Fibroblast of skin of left biceps (primary cell): ENCODE measurements at places on chromosomes 5 and 9.

DNA sequence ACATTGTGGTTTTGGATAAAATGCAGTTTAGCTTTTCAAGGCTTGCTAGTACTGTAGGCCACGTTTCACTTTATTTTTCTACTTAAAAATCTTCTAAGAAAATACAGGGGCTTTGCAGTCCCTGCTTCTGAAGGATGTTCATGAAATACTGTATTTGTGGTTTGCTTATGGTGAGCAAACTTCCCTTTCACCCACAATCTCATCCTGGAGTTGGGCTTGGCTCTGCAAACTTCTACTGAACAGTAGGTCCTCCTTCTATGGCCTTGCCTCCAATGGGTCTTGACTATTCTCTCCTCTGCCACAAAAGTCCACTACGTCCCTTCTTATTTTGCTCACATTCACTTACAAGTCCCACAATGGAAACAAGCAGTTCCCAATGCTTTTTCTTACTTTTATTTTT, 502.7 kb upstream of the KLF4 start:
- no peak for DNase-seq

GRCh38 chr5:58544195-58544594, 38.7 kb upstream of the RAB3C start:
- no peak for DNase-seq

DNA sequence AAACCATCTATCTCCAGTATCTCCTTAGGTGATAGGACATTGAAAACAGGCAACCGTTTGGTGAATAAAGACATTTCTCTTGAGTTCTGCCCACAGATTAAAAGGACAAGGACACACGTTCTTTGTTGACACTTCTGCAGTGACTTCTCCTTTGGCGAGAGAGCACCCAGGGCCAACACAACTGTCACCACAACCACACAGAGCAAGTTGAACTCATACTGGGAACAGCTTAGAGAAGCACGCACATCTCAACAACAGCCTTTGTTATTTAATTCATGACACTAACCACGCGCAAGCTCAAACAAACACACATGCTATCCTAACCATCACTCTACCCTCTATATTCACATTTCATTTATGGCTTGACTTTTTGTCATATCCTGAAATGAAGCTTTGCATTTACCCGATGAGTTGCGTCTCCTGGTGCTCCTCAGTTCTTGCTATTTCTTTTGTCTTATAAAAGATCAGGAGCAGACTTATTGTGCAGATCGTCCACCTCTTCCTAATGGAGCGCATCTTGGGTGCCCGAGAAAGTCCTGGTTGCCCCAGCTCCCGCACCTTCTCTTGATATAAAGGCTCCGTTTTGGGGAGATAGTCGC, 543 bp downstream of the ST8SIA4 start:
- DNase-seq = no peak

DNA sequence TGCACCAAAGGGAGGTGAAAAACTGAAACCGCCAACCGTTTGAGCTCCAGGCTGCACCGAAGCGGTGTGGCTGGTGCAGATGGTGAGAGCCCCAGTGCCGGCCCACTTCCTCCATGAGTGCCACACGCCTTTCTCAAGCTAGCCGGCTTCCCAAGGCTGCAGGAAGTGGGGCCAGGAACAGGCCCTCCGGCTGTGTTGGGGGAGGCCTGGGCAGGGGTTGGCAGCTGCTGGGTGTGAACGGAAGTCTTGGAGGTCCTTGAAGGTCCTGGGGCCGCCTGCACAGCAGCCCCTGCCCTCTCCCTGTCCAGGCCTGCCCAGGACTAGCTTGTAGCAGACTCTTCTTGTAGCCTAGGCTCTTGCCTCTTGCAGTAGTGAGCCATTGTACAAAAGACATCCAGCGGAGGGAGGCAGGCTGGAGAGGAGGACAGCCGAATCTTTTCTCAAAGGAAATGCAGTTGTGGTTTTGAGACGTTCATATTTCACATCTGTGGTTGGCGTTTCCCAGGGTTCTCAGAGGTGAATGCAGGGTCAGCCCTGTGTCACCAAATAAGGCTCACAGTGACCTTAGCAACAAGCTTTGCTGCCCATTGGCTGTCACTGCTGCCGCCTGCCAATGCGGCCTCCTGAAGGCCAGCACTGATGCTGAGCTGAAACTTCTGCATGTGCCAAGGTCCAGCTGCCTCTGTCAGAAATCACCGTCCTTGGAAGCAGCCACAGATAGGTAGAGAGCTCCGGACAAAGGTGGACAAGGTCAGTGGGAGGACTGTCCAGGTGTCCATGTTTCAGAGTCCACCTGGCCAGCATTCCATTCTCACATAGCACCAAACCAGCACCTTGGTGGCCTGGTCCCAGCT, 23.9 kb downstream of the IRF1 start:
- no peak for DNase-seq

- DNase-seq = no peak
Observed at GRCh38 chr9:93131599-93132286, 2.3 kb downstream of the NINJ1 start.

DNA sequence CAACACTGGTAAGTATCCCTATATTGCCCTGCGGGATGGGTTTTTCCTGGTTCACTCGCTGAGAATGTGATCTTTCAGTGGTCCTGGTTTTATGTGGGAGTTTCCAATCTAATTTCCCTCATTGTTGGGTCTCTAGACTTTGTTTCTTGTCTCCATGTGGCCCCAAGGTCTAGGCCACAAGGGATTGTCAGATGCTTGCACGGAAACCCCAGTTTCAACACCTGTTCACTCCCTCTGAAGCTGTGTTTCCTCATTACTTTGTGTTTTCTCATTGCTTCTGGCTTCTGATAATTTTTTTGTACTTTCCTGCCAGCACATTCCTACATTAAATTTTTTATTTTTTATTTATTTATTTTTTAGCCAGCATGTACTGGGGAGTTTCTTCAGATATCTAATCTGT, 191.5 kb downstream of the TTLL11 start:
- no peak for DNase-seq

- DNase-seq = no peak
Observed at GRCh38 chr5:179377421-179378115, 32.3 kb upstream of the ADAMTS2 start.

DNA sequence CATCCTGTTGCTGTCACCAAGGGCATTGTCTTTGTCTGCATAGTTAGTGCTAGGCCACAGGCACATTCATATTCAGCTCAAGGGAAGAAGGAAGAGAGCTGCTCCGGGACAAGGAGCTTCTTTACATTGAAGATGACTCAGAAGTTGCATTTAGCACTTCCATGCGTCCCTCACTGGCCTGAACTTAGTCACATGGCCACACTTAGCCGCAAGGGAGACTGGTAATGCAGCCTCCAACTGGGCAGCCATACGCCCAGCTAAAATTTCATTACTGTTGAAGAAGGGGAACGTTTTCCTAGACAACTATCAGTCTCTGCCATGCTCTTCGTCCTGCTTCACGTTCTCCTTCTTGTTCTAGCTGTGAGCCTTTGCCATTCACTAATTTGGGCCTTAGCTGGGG, 20.0 kb downstream of the ACTL7B start:
- DNase-seq = no peak

- no peak for DNase-seq
Observed at GRCh38 chr5:39238366-39239105, 19.2 kb upstream of the FYB1 start.

DNA sequence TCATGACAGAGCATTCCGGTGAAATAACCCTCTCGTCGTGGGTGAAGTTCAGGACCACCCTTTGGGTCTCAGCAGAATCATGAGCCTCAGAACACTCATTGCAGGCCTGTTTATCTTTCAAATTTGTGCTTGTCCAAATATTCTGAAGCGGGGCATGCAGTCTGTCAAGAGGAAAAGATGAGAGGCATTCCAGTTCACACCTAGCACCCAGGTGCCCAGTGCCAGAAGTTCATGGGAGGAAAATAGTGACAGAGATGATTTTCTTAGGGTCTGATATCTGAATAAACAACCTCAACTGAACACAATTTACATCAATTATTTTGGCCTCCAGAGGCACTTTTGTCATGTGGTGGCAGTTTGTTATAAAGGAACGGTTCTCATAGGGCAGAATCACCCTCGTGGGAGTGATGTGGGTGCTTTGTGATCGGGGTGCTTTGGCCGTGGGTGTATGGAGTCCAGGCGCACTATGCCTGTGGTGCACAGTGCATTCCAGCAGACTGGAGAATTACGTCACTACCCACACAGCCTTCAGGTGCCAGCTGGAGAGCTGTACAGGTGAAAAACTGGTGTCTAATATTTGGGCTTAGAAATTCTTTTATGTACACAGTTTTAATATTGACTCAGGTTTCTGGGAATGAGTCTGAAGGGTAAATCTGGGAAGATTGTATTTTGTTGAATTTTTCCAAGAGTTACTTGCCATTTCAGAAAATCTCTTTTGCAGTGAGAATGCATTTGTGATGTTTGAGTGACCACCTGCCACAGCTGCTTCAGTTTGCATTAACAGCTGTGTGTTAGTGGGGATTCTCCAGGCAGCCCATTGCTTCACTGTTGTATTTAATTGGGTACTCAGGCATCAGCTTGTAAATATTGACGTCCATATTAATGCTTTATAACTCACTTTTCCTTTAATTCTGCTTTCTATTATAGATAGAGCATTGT, 289.3 kb downstream of the FANCC start:
- no peak for DNase-seq

- no peak for DNase-seq
Observed at GRCh38 chr5:170554521-170555267, 50.9 kb downstream of the KCNIP1 start.

- no peak for DNase-seq
Observed at GRCh38 chr5:118029807-118030206, 958.5 kb downstream of the DTWD2 start.

GRCh38 chr9:70789086-70789485, 332.3 kb downstream of the TRPM3 start:
- no peak for DNase-seq

DNA sequence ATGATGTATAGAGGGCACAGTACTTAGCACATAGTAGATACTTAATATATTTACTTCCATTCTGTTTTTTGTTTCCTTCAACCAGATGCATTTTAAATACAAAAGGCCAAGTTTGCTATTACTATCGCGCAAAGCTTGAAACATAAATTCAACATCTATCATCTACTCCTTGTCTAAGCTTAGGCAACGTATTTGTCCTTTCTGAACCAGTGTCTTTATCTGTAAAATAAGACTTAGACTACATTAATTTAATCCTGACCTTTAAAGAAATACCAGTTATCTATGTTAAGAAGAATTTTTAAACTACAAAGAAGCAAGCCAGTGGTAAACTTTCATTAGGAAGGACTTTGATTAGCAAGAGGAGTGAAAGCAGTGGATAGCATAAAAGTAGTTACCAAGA, 173.0 kb downstream of the WDR70 start:
- DNase-seq = no peak

DNA sequence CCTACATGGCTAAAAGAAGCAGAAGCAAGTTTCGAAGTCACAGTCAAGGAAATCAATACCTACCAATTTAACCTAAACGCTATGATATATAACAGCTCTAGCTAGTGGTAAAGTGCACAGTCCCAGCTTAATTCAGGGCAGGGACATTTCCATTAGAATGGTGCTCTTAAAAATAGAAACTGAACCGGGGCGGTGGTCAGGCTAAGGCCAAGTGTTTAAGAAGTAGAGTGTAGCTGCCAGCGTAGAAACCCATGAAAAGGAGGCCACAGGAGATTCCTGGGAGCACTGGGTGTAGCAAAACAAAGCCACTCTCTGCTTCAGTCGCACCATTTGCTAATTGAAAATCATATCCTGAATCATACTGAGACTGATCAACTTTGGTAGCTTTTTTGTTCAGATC, 28.8 kb downstream of the PPIC start:
- DNase-seq = no peak

- DNase-seq = no peak
Observed at GRCh38 chr5:26543987-26544386, 494.4 kb downstream of the CDH9 start.

DNA sequence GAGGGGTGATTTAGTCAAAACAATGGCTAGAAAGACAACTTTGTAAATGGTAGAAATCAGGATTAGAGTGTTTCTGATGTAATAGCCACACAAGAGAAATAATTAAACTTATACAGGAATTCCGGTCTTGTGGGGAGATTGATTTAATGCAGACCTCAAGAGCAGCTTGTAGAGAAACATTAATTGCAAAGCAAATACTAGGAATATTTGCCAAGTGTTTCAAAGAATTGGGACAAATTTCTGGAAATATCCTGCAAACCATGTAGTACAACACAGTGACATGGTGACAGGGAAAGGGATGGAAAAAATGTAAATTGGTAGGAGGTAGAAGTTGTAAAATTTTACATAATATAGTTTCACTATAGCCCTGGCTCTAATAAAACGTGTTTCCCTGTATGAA, 28.9 kb downstream of the NLN start:
- no peak for DNase-seq

GRCh38 chr9:76793784-76794431, 29.7 kb downstream of the PCA3 start:
- DNase-seq = no peak

DNA sequence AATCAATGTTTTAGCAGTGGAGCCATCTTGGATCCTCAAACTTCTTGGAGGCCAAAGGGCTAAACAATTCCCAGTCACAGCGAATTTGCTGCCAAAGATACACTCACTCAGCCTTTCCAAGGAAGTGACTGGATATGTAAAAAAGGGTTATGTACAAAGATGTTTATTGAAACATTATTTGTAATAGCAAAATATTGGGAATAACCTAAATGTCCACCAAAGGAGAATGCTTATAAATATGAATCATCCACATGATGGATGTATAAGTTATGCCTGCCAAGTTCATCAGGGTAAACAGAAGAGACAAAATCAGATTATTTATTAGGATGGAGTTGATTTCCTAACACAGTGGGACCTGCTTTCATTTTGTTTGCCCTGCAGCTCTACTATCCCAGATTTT, 145.2 kb upstream of the ABCA1 start:
- DNase-seq = no peak

DNA sequence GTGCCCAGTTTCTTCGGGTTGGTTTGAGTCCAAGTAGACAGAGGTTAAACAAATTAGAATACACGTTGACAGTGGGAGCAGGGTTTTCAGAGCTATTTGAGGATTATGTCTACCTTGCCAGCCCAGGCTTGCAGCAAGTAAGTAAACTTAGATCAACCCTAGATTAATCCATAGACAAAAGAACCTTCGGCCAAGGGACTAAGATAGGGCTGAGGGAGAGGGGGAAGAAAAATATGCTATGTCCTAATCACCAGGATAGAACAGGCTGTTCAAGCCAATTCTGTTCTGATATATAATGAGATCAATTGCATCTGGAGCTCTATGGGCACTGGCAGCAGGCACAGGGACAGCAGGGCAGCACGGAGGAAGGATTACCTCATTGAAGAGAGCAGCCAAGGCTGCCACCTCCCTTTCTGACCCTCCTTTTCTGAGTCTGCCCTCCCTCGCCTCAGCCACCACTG, 377.7 kb downstream of the PIK3R1 start:
- DNase-seq = no peak
